ENCODE measurements at places on chromosomes 1 and 21.
A peak's percentile ranks its signal among the peaks of the same experiment; 100 is the strongest.

DNA sequence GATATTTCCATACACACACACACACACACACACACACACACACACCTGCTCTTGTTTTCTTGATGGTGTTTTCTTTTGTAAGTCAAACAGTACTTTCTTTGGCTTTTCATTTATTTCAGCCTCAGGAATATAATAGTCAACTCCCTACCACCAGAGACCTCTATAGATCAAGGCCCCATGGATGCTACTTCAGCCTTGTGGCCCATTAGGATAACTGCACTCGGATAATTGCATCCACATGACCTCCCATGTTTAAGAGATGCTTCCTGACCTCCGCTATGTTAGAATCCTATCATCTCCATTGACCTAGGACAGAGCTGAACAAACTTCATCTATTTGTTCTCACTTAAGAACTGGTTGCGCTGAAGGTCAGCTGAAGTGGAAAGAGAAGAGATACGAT, 1094.0 kb upstream of the B3GALT2 start:
- DNase-seq, result no peak

GRCh38 chr1:53334781-53335180, 6.9 kb upstream of the LRP8 start:
- DNase-seq, result no peak

- peak; percentile 64 for DNase-seq
These were observed 183.3 kb downstream of the IGSF21 start for GRCh38 chr1:18290740-18291412.

DNA sequence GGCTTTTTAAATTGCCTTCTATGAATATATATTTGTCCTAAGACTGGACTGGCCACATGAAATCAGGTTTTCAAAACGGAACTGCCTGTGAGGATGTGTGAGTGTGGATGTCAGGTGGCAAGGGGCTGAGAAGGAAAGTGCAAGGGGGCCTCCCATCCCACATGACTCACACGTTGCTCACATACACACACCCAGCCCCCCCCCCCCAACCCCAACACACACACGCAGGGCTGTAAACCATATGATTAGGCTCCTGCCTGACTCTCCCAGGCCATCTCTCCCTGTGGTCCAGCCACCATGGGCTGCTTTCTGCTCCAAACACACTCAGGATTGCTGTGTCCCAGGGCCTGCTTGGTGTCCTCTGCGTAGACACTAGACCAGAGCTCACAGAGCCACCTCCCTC, 22.4 kb downstream of the DEGS1 start:
- no peak for DNase-seq

DNA sequence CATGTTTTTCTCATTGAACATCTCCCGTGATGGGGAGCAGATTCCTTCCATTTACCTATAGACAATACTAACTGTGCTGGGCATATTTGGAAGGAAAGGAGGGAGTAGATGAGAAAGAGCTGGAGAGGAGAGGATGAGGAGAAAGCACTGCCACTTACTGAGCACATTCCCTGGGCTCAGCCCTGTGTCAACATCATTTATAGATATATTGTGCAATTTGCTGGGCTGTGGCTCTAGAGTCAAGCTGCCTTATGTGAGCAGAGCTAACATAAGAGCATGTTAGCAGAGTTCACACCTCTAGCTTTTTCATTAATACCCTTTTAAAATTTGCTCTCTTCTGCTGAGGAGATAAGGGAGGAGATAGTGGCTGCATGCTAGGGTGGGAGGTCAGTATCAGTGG, 22.3 kb upstream of the CD53 start:
- DNase-seq, result no peak

DNA sequence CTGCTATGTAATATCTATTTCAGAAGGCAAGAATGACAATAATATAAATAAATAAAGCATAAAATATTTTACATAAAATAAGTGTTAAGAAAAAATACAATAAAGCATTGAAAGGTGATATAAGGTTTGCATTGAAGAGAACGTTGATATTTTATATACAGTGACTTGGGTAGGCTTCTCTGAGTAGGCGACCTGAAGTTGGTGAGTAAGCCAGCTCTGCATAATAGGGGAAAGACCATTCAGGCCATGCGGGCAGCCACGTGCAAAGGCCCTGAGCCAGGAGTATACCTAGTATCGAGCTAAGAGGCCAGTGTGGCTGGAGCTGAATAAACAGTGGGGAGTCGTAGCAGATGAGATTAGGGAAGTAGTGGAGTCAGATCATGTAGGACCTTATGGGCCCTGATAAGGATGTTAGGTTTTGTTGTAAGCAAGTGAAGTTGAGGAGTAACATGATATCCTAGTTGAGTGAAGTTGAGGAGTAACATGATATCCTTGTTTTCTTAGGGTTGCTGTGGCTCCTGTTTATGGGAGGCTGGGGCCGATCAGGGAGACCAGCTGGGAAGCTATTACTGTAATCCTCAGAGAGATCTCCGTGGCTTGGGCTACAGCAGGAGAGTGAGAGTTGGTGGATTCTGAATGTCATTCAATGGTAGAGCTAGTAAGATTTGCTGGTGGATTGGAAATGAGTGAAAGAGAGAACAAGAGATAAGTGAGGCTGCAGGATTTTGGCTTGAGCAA, 22.0 kb downstream of the KCNK1 start:
- no peak for DNase-seq

GRCh38 chr1:180672105-180672504, 40.3 kb downstream of the XPR1 start:
- DNase-seq, result no peak

- DNase-seq, result no peak
These were observed 1.9 kb downstream of the PABPC4 start for GRCh38 chr1:39574646-39575045.

GRCh38 chr1:2437617-2438016, 25.3 kb upstream of the PEX10 start:
- DNase-seq, result no peak

DNA sequence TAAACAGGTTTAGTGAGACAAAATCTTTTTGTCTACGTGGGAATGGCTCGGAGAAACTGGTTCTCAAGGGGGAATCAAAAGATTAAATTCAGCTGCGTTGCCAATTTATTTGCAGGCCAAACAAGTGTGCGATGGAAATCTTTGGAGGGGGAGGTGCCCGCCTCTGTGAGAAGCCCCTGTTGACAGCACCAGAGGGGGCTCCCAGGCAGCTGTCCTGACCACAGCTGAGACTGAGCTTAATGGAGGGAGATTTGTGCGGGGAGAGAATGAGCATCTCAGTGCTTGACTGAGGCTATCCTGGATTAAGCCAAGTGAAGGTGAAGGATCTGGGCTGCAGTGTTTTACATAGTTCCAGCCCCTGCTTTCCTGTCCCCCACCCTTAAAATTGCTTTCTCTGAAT, 169.7 kb downstream of the ATG4C start:
- DNase-seq, result peak; percentile 13

DNA sequence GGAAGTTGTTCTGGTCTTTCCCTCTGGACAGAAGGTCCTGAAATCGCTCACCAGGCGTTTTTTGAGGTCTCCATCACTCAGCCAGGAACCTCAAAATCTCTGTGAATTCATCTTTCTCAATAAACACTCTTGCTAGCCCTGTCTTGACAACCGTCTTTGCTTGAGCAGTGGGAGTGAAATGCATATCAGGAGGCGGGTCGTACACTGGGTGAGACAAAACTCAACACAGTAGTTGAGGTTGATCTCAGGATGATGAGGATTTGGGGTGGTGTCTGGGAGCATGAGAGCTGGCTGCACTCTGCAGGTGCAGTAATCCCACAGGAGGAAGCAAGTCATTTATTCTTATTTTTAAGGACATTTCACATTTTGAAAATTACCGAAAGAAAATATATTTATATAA, 1.9 kb downstream of the GPR25 start:
- DNase-seq, result no peak

- DNase-seq, result peak; percentile 63
These were observed 269.3 kb downstream of the RPS6KC1 start for GRCh38 chr1:213320191-213320870.

- DNase-seq, result no peak
These were observed 47.8 kb downstream of the PRRX1 start for GRCh38 chr1:170711682-170712081.

GRCh38 chr1:116881879-116882520, 27.7 kb upstream of the PTGFRN start:
- DNase-seq, result peak; percentile 42

- DNase-seq, result peak; percentile 44
These were observed 1.5 kb upstream of the KCNH1 start for GRCh38 chr1:211135342-211135950.

- DNase-seq, result no peak
These were observed 98.0 kb downstream of the FGGY start for GRCh38 chr1:59394706-59395425.

DNA sequence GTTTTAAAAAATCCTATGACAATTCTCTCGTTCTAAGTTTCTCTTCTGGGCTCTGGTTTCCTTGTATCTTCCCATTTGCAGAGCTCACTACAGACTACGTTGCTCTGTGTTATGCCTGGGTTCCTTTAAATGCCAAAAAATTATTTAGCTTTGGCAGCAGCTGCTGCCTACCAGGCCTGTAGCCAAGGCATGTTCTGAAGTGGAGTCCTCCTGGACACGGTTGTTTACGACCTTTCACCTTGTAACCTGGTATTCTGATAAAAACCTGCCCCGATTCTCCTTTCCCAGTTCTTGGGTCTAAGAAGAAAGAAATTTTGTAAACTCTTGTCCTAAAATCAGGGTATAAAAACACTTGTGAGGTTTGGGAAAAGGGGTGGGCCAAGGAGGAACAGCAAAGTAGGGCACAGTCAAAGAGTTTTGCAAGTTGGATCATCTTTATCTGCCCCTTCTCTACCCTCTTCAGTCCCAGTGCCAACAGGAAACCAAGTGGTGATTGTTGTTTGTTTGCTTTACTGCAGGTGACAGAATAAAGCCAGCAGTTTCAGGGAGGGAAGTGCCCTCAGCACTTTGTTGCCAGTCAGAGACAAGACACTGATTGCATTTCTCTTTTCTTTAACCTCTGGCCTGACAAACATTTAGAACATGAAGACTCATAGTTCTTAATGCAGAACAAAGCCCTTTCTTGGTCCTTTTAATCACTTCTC, 3.1 kb upstream of the TXNIP start:
- DNase-seq, result no peak

GRCh38 chr21:34205811-34206571, 132.6 kb downstream of the MRPS6 start:
- no peak for DNase-seq

GRCh38 chr21:29211205-29211604, 80.8 kb downstream of the MAP3K7CL start:
- DNase-seq, result no peak

DNA sequence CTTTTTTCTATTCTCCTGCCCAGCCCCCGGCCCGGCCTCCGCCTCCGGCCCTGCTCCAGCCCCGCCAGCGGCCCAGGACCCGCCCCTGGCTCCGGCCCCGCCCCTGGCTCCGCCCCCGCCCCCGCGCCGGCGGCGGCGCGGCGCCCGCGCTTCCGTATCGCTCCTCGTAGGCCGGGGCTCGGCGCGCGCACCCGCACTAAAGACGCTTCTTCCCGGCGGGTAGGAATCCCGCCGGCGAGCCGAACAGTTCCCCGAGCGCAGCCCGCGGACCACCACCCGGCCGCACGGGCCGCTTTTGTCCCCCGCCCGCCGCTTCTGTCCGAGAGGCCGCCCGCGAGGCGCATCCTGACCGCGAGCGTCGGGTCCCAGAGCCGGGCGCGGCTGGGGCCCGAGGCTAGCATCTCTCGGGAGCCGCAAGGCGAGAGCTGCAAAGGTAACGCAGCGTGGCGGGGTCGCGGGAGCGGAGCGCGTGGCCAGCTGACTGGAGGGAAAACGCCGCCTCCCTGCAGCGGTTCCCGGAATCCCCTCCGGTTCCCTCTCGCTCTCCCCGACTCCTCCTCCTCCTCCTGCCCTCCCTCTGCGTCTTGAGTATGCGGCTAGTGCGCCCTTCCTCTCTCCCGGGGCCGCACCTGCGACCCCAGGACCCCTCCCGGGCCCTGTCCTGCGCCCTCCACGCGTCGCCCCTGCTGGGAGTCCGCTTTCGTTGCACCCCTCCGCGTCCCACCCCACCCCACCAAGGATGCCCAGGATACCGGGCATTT, at the start of gene IFNAR2:
Gene IFNAR2, plus strand, starts transcription at position 155 of the 761 bp plus-strand sequence. CDS start 11,985 bp downstream, outside the sequence.
- DNase-seq, result peak; percentile 91

GRCh38 chr1:90831910-90832309, 114.8 kb upstream of the BARHL2 start:
- DNase-seq, result no peak

GRCh38 chr1:17874710-17875109, 119.6 kb downstream of the ACTL8 start:
- DNase-seq, result peak; percentile 54

DNA sequence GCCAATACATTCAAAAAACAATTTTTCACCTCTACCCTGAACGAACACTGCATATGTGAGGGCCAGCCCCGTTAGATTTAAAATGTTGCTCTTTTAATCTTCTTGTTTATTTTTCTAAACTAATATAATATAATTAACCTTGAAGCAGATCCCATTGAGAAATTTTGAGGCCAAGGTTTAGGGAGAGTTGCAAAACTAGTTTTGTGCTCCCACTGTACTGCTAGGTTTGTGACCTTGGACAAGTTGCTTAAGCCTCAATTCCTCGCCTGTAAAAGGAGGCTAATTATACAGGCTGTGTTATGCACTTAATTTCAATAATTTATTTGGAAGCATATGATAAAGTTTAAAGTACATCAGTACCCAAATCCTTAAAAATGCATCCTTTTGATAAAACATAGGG, 3.7 kb downstream of the IL23R start:
- no peak for DNase-seq

- DNase-seq, result no peak
These were observed 7.0 kb downstream of the SH3BP5L start for GRCh38 chr1:248818505-248819374.

- DNase-seq, result no peak
These were observed 55.6 kb downstream of the ZNF281 start for GRCh38 chr1:200354243-200354642.

DNA sequence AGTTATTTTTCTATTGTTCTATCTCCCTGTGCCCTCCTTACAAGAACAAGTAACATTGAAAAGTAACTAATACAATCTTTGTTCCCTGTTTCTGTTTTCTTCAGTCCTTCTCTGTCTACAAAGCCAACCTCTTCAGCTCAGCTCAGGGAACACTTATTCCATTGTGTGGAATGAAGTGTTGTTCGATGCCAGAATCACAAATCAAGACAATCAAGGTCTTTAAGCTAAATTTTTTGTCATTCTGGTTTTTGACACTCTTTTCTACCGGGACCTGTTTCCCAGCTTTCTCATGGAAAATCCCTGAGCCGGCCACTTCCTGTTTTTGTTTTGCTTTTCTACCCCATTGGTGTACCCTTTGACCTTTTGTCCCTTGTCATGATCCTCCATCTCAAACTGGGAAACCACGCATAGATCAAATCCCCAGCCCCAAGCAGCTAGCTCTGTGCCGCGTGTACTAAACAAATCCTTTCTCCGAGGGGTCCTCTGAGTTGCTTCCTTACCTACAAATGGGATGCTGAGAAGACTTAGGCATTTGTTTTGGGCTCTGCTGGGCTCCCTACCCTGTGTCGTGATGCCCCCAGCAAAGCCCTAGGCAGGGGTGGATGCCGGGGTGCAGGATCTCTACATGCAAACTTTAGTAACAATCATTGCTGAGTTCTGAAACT, 141.8 kb downstream of the TOMM20 start:
- peak; percentile 52 for DNase-seq

- peak; percentile 52 for DNase-seq
These were observed 394.0 kb downstream of the NPHP4 start for GRCh38 chr1:5597991-5598823.

GRCh38 chr1:43936431-43937151, 3.0 kb downstream of the ARTN start:
- DNase-seq, result peak; percentile 80

Data from neural progenitor cell (in vitro differentiated cells).